ENCODE measurements at places on chromosomes 2 and 18.

DNA sequence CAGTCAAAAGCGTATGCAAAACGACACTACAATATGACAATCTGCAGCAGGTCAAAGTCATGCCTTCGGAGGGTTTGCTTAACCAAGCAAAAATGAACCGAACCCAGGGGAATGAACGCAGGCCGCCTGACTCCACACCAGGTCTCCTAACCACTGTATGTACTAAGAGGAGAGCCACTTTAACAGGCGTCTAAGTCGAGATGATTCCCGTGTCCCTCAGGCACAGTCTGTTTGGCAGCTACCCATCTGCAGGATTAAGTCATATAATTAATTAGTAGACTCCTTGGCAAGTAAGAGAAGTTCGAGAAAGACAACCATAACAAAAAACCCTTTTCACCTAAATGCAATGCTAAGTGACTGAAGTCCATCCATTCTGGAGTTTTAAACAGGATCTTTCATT lies 15.2 kb downstream of the CYB5A start:
- no peak for DNase-seq

DNA sequence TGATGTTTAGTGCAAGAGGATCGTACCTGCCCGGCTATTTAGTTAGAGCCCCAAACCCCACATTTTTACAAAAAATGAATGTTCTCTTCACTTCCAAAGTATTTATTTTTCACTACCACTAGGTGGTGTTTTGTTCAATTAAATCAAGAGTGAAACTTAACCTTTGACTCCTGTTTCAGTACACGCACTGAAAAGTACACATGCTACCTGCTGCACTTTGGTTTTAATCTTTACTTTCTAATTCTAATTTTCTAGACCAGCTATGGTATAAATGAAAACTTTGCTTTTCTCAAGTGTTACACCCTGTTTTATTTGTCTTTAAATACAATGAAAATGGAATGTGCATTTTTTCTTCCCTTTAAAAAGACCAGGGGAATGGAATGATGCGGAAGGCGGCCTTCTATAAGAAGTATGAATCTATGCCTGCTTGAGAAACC lies 31.4 kb upstream of the CHN1 start:
- DNase-seq = peak; percentile 24

GRCh38 chr18:66495844-66496243 lies 108.0 kb downstream of the CDH19 start:
- no peak for DNase-seq

- no peak for DNase-seq
Measured at GRCh38 chr18:77017355-77017754, 115.2 kb downstream of the MBP start.

DNA sequence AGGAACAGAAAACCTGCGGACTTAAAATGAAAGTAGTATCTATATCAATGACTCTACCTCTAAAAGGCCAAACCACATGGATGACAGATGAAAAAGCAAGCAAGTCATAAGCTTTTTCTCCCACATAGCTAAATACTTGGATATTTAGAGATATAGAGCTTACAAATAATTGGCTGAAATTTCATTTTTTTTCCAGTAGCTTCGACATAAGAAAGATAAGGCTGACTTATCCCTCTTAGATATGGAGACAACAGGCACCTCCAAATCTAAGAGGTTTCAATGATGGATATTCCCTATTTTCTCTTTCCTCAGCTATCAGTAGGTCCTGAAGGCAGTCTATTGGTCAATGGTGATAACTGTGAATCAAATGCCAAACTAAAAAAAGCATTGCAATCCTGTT lies 460.3 kb downstream of the MEIS1 start:
- no peak for DNase-seq

DNA sequence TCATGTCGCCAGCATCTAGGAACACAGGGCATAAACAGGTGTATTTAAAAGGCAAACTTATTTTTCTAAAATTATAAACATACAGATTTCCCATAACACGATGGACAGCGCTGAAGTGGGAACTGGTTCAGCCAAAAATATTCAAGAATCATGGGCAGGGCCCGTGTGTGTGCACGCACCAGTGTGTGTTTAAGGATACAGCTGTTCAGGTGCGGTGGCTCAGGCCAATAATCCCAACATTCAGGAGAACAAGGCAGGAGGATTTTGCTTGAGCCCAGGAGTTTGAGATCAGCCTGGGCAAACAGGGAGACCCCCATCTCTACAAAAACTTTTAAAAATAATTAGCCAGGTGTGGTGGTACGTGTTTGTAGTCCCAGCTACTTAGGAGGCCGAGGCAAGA lies 288.6 kb upstream of the HDAC4 start:
- DNase-seq = no peak

GRCh38 chr18:76847916-76848315 lies 25.6 kb downstream of the ZNF236 start:
- DNase-seq = no peak

- peak; percentile 95 for DNase-seq
Measured at GRCh38 chr2:168210895-168211570, 36.4 kb downstream of the STK39 start.

DNA sequence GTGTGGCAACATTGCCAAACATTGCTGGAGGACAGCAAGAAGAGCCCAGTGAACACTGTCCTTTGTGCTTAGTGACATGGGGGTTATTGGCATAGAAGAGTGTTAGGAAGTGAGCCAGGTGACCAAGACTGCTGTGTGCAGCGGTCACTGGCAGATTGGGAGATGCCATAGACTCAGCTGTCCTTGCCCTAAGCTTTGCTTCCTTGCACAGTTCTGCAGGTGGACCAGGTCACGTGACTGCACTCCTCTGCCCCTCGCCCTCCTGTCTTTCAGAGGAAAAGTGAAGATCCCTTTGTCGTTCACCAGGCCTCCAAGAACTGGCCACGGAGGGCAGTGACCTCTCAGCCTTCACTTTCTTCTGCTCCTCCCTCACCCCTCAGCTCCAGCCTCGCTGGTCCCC lies 215.6 kb upstream of the SMIM21 start:
- no peak for DNase-seq

DNA sequence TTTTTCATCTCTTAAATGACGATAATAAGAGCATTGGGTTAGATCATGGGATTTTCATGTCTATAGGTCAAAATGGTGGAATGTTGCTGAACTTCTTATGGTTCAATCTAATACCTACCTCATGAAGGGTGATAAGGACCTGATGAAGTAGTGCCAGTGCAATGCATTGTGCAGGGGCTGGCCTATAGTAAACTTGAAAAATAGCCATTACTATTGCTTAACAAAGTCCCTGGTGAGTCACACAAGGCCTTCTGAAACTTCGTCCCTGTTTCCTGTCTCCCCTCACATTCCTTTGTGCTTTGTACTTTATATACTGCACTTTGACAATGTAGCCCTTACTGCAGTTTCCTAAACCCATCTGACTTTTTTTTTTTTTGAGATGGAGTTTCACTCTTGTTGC lies 515.9 kb downstream of the SLC4A3 start:
- DNase-seq = peak; percentile 86

- DNase-seq = no peak
Measured at GRCh38 chr2:176526995-176527901, 258.0 kb downstream of the MTX2 start.

DNA sequence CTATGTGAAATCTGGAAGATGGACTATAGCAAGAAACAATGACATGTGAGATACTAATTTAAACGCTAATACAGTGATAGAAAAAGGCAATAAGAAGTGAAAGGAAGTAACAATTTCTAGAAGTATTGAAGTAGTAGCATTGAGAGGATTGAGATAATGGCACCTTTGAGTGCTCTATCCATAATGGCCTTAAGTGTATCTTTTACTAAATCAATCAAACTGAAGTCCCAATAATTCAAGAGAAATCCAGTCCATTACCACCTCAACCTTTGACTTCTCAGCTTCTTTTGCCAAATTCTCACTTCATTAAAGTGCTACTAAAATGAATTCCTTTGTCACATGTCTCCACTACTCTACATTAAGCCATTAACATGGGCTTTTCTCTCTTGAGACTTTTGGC lies 82.6 kb upstream of the KYNU start:
- no peak for DNase-seq

DNA sequence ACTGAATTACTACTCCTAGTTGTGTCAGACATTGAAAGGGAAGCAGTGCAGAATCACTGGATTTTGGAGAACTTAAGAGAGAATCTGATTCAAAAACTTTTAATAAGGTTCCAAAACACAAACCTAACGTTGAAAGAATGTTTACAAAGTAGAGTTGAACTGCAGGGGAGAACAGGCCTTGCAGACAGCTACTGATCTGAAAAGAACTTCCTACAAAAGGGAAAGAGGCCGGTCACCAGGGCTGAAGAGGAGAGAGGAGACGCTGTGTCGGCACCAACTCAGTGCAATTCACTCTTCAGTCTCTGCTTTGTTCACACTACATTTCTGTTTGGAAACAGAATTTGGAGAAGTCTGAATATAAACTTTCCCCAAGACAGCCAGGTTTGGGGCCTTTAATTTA lies 124.0 kb downstream of the GAREM1 start:
- peak; percentile 27 for DNase-seq

- no peak for DNase-seq
Measured at GRCh38 chr18:9734189-9734588, 26.1 kb downstream of the RAB31 start.

- DNase-seq = no peak
Measured at GRCh38 chr18:73670524-73670923, 477.1 kb downstream of the FBXO15 start.

GRCh38 chr2:225526760-225527390 lies 127.4 kb downstream of the NYAP2 start:
- DNase-seq = no peak

DNA sequence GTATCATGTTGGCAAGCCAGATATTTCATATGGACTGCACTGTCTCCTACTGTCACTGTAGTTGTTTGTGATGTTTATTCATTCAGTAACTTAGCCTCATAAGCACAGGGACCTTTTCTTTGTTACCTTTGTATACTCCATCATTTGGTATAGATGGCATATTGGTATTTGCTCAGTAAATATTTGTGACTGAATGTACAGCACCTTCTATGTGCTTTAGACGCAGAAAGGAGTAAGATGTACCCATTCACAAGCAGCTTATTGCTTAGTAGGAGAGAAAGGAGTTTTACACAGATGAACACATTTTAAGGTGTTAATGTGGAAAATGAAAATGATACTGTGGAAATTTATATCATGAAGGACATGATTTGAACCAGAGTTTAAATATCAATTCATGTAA lies 12.0 kb downstream of the EPC2 start:
- DNase-seq = no peak

GRCh38 chr2:104537116-104537515 lies 316.8 kb upstream of the POU3F3 start:
- DNase-seq = no peak

GRCh38 chr2:30566631-30567030 lies 119.6 kb downstream of the LCLAT1 start:
- no peak for DNase-seq

- DNase-seq = no peak
Measured at GRCh38 chr2:147242445-147242844, 602.4 kb upstream of the ACVR2A start.

DNA sequence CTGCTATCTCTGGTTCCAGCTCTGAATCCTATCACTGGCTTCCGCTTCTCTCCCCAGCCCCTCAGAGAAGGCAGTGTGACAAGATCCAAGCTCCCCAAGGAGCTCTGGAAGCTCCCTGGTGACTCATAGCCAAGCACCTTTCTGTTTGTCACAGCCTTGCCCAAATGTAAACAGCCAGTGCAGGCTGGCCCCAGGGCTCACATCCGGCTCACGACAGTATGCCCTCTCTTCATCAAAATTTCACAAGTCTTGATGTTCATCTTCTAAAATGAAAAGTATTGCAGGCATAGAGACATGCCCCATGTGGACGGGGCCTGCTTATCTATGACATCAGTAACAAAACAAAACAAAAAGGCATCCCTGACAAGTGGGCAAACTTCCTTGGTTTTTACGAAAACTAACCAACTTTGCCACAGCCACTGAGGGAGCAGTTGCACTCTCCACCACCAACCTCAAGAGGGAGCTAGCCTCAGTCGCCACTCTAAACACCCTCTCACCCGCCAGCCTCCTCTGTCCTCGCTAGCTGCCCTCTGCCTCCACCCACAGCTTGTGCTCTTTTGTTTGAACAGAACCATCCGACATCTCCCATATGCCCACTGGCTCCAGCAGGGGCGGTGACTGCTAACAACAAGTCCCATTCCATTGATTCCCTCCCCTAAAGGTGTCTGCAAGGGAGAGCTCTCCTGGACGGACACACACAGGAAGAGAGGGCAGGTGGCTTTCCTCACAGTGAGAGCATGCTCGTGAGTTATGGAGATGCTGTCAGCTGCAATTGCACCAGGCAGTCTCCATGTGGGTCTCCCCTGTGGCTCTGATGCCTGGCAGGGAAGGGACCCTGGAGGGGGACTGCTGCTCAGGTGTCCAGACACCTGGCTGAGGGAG lies 71.0 kb upstream of the DAPL1 start:
- no peak for DNase-seq

DNA sequence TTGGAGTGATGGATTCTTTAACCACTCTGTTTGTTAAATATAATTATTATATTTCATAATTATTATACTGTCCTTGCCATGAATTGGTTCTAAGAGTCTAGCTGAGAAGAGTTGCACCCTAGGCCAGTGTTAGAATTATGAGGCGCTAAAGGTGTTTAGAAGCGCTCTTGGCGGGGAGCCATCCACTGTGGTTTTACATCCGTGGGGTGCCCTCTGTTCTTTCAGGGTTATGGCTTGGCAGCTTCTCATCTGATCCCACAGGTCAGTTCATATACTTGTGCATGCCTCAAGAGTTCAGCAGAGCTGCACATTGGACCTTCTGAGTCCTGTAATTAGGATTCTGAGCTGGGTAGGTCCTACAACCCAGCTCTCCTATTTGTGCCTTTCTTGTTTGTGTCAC lies 9.1 kb downstream of the ASAP2 start:
- DNase-seq = no peak

DNA sequence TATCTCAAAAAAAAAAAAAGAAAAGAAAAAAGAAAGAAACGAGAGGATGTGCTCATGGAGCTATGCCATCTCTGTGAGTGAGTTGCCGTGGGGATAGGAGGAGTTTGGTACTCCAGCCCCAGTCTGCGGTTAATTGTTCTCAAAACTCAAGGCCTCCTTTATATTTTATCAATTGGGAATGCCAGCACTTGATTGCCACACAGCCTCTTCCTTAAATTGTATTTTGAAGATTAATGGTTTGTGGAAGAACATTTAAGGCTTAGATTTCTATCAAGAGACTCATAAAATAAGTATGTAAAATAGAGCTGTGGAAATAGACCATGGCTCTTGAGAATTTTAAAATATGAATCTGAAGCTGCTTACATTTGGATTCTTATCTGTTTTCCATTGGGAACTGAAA lies 29.8 kb downstream of the KCNE4 start:
- no peak for DNase-seq

GRCh38 chr2:218129458-218130135 lies 3.8 kb downstream of the CXCR2 start:
- DNase-seq = peak; percentile 23

GRCh38 chr2:203585516-203585915 lies 50.4 kb upstream of the RAPH1 start:
- no peak for DNase-seq

DNA sequence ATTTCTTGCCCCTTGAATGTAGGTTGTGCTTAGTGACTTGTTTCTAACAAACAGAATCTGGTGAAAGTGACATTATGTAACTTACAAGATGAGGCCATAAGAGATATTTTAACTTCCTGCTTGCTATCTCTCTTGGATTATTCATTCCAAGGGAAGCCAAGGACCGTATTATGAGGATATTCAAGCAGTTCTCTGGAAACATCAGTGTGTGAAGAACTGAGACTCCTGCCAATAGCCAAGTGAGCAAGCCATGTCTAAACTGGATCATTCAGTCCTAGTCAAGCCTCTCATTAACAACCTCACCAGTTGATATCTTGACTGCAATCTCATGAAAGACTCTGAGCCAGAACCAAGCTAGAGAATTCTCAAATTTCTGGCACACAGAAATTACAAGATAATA lies 765.1 kb upstream of the SLC8A1 start:
- no peak for DNase-seq

- DNase-seq = no peak
Measured at GRCh38 chr2:46260305-46260704, 36.9 kb upstream of the EPAS1 start.
